Cortex of kidney (tissue), 1 donor: ENCODE measurements at places on chromosomes 3 and 15.

DNA sequence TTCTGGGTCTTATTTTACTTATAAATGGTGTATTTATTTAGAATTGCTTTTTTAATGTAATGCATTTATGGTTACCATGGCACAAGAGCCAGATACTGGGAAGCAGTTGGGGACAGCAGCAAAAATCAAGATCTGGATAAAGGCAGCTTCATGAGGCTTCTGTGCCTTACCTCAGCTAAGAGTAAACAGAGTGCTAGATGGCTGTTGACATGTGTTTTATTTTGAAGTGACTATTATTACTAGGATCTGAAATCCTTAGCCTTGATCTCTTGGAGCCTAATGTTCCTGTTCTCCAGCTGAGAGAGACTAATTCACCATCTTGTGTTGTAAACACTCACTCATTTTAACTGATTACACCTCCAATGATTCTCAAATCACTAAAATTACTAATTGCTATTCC lies 317.8 kb downstream of the LPP start:
- no peak for DNase-seq

DNA sequence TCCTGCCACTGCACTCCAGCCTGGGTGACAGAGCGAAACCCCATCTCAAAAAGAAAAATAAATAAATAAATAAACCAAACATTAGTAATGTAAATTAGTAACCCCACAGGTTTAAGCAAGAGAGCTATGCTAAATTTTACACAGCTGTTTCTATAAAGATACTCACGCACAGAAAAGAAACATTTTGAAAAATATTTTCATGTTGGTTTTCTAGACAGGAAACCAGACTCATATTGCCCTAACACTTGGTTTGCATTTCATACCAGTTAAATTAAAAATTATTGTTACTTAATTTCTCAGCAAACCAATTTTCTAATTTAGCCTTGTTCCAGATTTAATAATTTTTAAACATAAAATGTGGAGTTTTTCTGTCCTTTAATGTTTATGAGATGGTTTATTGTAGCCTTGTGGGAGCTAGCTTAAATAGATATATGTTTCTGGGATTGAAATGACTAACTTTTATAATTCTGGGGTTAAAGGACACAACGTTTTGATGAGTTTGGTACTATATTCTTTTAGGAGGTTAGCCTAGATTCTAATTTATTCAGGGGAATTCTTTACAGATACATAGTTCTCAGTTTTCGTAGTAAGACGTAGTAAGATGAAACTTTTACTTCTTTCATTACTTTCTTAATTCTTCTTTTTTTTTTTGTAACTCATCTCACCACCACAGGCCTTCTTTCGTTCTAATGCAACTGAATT lies 42.6 kb upstream of the SLC4A7 start:
- no peak for DNase-seq

- no peak for DNase-seq
Observed at GRCh38 chr3:30347679-30348216, 258.7 kb upstream of the TGFBR2 start.

GRCh38 chr3:107241217-107241616 lies 136.0 kb upstream of the CCDC54 start:
- DNase-seq = no peak

DNA sequence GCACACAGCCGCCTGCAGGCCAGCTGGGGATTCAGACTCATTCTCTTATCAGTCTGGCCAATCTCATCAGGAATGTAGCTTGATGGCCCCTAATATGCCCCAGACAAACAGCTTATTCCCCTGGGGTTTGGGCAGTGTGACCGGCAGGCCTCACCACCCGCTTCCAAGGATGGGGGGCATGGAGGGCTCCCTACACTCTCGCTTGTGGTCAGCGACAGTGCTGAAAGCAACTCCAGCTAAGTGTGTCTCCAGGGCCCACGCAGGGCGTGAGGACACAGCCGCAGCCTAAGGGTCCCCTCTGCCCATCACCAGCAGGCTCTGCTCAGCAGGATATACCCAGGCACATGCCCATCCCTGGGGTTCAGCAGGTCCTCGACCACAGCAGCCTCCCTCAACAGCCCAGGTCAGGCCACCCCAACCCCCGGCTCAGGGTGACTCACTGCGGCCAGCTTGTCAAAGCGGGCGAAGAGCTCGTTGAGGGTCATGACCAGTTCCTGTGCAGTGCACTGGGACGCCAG lies 116.7 kb downstream of the ADCY5 start:
- DNase-seq = no peak

DNA sequence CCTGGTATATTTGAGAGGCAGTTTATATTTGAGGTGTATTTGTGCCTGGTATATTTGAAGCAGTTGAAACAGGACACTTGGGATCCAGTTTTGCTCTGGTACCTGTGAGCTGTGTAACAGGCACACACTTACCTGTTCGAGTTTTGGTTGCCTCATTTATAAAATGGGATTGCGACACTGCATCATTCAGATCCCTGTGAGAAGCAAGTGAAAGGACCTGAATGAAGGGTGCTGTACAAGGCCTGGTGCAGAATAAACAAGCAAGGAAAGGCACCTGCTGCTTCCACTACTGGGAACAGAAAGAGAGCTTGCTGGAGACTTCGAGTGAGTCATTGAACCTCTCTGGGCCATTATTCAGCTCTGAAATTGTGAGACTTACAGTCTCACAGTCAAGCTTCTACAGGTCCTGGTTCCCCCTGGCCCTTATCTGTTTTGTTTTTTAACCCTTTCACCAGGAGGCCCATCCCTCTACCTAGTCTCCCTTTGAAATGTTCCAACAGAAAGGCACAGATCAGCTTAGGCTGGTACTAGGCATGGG lies 11.5 kb downstream of the FETUB start:
- no peak for DNase-seq

DNA sequence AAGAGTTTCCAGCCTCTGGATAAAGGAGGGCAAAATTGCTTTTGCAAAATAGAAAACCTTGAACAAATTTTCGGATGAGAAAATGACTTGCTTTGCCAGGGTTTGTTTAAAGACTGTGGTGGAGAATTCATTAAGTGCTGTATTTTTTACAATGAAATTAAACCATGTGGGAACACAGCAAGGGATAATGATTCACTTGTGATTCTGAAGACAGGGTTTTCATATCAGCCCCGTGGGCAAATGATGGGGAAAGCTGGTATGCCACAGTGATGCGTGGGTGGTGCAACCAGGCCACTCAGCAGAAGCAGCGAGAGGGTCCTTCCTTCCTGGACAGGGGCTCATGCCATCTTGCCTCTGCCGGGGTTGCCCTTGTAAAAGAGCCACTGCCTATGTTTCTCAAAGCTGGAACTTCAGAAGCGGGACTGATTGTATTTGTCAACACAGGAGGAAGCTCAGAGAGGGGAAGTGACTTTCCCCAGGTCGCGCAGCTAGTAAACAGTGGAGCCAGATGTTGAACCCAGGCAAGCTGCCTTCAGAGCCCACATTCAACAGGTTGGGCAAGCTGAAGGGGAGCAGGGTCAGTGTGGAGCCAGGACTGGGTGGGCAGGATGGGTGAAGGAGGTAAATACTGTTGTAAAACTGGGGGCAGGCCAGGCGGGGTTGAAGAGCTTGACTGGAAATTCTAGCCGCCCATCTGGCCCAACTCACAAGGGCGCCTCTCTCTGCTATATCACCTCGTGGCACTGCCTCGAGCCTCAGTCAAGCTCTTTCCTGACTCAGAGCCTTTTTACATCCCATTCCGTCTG lies 79.1 kb downstream of the TOP2B start:
- DNase-seq = no peak

- no peak for DNase-seq
Observed at GRCh38 chr3:43699864-43700263, 9.1 kb downstream of the ABHD5 start.

DNA sequence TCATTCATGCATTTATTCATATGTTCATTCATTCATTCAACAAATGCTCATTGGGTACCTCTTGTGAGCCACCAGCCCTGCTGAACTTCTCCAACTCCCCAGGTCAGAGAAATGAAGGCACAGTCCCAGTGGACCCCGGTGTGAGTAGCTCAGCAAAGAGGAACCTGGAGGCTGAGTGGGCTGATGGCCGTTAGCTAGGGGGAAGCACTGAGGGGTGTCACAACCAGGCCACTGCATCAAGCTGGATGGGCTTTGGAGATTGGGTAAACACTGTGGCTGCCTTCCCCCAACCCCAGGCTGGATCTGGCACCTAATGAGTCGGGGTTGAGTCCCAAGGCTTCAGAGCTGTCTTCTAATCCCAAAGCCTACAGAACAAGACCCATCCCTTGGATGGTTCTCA lies 12.1 kb upstream of the ALAS1 start:
- DNase-seq = no peak

DNA sequence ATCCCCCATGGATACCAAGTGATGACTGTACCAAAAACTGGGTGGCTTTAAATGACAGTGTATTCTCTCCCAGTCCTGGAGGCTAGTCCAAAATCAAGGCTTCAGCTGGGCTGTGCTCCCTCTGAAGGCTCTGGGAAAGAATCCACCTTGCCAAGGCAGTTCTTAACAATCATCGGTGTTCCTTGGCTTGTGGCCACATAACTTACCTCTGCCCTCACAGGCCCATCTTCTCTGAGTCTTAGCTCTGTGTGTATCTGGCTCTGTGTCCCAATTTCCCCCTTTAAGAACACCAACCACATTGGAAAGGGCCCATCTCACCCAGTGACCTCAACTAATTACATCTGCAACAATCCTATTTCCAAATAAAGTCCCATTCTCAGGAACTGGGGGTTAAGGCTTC lies 503.0 kb upstream of the PROK2 start:
- no peak for DNase-seq

GRCh38 chr15:49227602-49228001 lies 57.6 kb downstream of the GALK2 start:
- DNase-seq = no peak

DNA sequence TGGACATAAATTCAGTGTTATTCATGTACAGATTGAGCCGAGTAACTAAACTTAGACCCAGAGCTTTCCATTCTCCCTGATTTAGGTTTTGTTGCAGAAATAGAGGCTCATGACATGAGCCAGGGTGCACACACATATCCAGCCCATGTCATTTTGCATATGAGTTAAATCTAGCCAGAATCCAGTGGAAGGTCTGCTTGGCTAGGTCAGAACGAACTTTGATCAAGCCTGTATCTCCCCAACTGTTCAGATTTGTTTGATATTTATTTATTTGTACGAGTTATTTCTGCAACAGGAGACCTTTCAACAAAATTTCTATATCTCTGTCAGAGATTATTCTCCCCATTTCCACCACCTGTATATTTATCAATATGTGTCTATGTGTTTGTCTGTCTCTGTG lies 247.5 kb upstream of the THBS1 start:
- no peak for DNase-seq
